Choroid plexus epithelial cell (primary cell): ENCODE measurements at places on chromosomes 12 and 14.

DNA sequence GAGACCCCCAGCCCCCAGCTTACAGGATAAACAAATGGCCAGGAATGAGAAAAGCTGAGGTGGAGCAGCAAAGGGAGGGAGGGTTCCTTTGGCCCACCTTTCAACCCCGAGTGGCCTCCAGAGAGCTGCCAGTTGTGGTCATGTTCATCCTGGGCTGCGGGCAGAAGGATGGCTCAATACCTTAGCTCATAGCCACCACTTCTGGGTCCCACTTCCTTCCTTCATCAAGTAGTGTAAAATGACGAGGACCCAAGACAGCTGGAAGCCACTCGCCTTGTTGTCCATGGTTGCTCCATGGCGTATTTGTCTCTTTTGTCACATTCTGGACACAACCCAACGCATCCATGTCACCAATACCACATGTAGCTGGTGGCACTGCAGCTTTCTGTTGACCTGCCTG is 24.2 kb downstream of the CRACR2A start:
- DNase-seq = no peak

GRCh38 chr14:59199205-59199604 is 10.7 kb downstream of the DAAM1 start:
- peak; percentile 62 for DNase-seq

DNA sequence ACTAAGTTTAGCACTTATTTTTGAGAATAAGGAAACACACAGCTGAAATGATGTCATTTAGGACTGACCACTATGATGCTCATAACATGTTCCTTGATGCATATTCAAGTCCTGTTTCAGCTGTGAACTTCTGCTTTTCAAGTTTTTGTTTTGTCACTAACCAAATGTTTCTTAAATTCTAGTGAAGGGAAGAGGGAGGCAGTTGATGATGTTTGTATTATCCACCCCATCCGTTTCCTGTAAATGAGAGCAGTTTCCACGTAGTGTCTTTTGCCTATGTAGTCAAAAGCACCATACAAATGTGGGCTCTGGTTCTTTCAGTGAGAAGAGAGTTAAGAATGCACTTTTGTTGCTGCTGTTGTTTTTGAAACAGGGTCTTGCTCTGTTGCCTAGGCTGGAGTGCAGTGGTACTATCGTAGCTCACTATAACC is 491.8 kb downstream of the PCNX1 start:
- no peak for DNase-seq

DNA sequence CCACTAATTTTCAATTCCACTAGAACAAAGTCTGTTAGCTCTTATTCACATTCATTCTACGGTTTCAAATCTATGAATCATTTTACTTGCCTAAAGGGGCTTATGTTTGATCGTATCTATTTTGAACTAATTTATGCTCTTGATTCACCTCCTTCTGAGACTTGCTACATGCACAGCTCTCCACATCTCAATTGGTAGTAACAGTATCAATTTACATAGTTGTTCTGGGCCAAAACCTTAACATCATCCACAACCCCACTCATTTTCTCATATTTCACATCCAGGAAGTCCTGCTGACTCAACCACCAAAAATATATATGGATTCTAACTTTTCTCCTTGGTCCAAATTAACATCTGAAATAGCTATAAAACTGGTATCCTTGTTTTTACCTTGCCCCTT is 208.6 kb downstream of the RASSF9 start:
- DNase-seq = peak; percentile 86

DNA sequence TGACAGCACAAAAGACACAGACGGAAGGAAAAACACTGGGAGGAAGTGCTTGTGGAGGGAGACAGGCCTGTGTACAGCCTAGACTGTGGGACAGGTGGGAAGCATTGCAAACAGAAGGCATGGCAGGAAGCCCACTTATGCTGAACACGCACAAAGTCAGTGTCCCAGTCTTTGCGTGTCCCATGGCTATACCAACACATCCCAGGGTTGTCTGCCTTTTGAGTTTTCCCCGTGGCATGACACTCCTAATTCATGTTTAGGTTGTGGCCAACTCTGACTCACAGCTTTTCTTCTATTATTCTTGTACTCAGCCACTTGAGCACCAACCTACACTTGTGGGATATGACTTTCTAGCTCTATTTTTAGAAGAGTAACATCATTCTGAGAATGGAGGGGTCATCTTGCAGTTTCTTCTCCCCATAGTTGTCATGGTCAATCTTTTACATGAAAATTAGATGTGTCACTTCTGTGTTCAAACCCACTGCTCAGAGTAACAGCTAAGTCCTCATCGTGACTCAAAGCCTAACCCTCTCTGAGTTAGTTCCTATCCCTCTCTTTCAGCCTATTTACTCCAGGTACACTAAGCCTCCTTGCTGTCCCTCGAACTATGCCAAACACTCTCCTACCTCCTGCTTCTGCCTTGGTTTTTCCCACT is 27.5 kb upstream of the JPH4 start:
- no peak for DNase-seq

DNA sequence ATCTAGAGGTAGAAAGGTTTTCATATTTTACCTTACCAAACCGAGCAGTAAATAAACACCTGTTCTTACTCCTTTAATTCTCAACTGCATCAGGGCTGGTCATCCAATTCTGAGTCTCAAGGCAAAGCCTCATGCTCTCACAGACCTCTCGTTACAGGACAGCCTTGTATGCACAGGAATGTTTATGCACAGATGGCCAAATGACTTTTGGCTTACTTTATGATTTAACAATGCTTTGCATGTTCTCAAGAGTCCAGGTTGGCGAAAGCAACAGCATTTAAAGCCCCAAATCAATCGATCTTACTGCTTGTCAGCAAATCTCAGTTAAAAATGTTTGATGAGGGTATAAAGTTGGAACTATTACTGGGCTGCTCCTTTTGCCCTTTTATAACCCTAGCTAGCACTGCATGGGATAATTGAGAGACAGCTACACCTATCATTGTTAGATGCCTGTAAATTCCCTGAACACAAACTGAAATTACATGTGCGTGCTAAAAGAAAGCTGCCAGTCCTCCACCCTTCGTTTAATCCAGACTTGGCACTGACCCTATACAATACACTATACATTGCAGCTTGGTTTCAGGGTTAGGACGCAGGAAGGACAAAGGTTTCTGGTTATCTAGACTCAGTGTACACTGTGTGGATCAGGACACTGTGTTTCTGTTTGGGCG is 63.6 kb downstream of the TMCC3 start:
- DNase-seq = peak; percentile 19

DNA sequence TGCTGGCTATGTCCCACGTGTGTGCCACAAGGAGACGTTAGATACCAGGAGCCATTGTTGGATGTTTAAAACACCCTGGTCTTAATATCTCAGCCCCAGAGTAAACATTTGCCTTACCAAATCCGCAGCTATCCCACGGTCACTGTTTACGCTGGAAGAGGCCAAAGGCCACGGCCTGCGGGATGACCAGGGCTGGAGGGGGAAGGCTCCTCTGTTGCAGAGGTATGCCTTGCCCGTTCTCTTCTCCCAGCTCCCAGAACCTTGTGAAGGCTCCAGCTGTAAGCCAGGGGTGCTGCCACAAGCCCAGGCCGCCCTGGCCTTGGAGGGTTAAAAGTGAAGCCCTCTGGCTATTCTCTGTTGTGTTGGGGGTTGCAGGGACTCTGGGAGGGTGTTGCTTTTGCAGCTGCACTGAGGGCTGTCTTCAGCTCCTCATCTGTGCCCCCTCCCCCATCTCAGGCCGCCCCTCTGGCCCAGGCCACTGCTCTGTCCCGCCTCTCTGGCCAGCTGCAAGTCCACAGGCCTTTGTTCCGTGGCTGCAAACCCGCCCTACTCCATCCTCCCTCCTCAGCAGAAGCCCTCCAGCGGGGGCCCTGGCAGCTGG is 2.5 kb downstream of the PLEKHG3 start:
- no peak for DNase-seq

- peak; percentile 61 for DNase-seq
Observed at GRCh38 chr12:131980263-131980662, 30.5 kb downstream of the EP400 start.

DNA sequence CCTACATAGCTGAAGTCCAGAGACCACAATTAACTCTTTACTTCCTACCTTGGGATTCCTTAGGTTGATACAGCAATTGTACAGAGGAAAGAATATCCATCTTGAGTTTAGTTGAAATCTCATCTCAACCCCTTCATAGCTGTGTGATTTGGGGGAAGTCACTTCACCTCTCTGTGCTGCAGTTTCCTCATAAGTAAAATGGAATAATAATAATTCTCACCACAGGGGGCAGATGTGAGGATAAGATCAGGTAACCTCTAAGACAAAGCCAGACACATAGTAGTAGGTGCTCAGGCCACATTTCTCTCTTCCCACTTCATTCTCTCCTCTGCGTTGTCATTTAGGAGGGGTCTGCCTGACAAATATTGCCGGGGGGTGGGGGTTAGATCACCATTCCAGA is 6.7 kb downstream of the FOXN4 start:
- peak; percentile 7 for DNase-seq

DNA sequence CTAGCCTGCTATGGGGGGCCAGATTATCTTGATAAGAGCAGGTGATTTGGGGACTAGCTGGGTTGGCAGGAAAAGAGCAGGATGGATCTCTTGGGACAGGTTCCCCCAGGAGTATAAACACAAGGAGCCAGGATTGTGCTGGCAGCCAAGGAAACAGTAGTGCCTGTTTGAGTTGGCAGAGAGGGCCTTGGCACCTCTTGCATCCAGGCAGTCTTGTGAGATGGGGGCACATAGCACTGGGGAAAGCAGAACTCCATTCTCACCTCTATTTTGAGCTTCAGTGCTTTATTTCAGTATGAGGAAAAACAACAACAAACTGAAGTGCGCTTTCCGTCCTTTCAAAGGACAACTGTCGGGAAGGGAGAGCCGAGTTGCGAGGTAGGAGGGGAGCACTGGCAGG is 9.4 kb upstream of the UNC119B start:
- no peak for DNase-seq

DNA sequence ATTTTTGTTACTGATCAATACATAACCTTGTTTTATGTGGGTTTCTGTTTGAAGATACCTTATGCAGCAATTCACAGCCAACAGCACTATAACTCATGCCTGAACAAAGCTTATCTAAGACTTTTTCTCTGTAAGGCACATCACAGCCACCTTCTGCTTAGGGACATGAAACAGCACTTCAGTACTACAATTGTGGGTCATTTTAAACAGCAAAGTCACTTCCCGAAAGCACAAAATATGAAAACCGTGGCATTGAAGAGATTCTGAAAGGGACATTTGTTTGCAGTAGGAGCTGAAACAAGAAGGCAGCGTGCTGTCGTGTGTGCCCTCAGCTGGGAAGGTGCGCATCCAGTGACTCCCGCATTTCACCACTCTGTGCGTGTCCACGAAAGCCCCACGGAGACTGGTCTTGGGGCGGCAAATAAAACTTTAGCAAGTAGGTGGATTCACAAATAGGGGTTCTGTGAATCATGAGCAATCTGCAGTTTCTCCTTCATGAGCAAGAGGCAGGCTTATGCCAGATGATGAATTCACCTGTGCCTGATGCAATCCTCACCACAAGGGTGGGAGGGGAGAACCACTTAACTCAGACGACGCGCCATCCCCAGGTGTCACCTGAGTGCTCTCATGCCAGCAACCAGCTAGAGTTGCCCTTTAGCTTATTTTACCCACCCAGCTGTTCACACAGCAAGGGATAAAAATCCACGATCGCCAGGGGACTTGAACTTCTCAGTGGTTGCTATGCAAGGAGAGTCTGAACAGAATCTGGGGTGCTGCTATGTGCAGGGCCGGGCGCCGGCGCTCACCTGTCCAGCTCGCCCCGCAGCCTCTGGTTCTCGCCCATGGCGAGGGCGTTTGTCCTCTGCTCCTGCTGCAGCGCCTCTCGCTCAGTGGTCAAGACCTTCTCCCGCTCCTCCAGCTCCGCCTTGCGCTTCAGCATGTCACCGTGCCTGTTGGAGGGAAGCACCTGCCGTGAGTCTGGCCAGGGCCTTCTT is 54.9 kb upstream of the GPR68 start:
- DNase-seq = no peak

- DNase-seq = peak; percentile 97
Observed at GRCh38 chr12:46372544-46373300, at the start of gene SLC38A2. TSS of gene SLC38A2 (minus strand) at chr12:46372773. CDS start at chr12:46371293, 1,480 bp downstream.

DNA sequence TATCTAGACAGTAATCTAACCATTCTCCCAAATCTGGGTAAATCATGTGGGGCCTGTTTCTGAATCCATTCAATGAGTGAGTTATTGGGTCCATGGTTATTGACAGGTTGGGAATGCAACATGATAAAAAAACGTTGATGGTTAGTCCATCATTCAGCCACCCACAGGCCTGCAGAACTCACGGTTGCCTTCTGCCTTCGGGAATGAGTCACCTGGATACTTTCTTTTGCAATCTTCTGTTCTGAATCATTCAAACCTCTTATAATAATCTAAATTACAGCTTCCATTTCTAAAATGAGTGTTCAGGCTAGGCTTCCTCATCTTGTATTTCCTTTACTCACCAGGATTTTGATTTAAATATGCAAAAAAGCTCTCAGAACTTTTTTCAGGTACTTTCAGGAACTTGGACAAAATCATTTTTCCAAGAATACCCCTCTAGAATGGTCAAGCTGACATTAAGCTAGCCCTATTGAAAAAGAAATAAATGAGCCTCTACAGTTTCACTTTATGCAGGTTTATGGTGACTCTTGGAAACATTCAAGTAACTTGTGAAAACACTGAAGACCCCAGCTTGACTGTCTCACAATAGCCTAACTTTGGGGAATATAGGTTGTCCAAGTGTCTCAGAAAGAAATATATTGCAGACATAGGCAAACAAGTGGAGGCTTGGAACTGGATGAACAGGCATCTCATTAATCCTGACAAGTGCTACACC is 94.4 kb downstream of the KCNK10 start:
- DNase-seq = no peak

GRCh38 chr14:60346706-60347105 is 97.7 kb downstream of the PPM1A start:
- DNase-seq = peak; percentile 12

GRCh38 chr12:94265539-94265938 is 117.2 kb downstream of the PLXNC1 start:
- no peak for DNase-seq

DNA sequence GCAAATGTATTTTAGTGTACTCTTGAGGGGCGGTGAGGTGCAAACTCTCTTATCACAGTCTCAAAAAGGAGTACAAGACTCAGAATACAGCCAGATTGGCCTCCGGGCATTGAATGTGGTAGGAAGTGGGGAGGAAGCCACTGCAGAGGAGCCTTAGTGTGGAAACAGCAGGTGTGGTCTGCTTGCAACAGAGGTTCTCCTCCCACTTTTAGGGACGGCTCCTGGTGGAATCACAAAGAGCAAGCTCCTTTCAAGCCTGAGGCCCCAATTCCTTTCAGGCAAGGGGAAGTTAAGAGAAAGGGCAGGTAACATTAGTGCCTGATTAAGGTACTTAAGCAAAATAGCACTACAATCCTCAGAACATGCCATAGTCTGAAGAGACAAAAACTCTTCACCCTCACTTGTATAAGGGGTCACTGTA is 23.7 kb upstream of the SLC2A3 start:
- DNase-seq = peak; percentile 40

- peak; percentile 70 for DNase-seq
Observed at GRCh38 chr14:59305836-59306555, 117.5 kb downstream of the DAAM1 start.
